ENCODE measurements at places on chromosomes 6 and 20.
A peak's percentile ranks its signal among the peaks of the same experiment; 100 is the strongest.

GRCh38 chr6:33661106-33661838 lies 40.1 kb downstream of the ITPR3 start:
- peak; percentile 33 for DNase-seq

DNA sequence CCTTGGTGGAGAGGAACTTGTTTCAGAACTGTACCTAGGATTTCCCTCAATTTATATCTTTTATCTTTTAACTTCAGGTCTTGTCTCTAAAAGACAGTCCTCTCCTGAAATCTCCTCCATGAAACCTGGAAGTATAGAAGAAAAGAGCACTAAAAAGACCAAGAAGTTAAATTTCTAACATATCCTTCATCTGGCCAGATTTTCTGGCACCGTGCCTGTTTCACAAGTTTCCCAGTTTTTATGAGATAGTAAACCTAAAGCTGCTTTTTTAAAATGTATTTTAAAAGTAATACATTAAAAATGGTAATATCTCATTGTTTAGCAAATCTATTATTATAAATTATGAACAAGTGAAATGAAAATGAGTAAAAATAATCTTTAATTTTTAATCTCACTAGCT lies 348.3 kb upstream of the RSPO3 start:
- DNase-seq = no peak

- peak; percentile 81 for DNase-seq
These were observed 16.0 kb downstream of the RPS12 start for GRCh38 chr6:132830334-132830751.

DNA sequence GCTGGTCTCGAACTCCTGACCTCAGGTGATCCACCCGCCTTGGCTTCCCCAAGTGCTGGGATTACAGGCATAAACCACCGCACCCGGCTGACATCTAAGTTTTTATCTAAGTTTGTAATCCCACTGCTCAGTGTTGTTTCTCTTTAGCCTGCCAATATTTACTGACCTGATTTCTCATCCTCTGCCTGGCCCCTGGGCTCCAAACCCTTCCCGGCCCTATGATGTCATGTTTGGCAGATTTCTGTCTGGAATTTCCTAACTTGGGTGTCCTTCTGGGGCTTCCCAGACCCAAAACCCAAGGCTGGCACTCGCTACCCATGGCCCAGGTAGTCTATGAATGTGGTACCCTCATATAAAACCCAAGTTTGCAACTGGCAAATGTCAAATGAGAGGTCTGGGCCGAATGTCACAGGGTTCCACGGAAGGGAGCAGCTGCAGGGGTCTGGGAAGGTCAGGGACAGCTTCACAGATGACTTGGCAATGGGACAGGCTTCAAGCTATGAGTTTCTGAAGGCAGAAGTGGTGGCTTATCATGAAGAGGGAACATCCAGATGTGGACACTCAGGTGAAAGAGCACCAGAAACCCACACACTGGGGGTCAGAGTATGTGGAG lies 54.9 kb downstream of the TMEM170B start:
- no peak for DNase-seq

- DNase-seq = no peak
These were observed 29.1 kb downstream of the VSTM2L start for GRCh38 chr20:37932074-37932473.

DNA sequence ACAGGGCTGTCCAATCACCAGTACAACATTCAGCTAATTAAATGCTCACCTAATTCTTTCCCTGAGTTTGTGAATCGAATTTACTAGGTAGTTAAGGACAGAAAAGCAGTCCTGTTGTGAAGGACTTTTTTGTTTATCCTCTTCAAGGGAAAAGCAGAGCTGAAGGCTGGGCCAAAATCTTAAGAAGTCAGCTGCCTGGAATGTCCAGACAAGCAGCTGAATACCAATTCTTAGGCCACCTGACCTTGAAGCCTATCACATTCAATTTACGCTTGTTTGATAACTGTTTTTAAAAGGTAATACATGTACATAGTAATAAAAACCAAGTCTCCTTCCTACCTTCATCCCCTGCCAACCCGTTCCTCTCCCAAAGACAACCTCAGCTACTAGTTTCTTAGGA lies 56.4 kb downstream of the UQCC1 start:
- DNase-seq = no peak

DNA sequence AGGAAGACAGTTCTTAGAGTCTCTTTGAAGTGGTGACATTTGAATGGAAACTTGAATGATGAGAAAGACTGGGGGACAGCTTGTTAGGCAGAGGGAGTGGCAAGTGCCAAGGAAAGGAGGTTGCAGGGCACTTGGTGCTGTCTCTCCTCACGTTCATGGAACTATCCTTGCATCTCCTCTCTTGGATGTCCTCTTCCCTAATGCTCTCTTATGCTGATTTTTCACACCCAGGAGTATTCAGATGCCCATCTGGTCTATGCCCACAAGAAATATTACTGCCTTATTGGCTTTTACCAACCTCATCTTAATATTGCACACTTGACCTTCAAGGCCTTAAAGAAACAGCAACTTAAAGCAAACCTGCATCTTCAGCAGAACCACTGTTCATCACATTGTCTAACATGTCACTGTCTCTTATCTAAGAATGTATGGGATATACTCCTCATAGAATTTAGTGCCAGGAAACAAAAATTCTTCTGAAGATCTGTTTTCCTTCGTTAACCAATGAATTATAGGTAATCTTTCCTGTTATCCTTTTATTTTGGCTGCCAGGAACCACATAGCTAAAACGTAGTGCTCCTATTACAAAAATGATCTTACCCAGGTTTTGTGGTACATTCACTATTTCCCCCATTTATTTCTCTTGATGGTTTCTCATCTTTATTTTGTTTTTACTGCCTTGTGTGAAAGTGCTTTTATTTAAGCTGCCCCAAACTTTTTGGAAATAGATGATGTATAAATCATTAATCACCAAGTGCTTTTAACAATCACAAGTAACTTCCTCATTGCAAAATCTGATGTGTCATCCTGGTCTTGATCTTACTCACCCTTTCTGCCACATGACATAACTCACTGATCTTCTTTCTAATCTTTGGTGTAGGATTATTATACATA lies 12.8 kb downstream of the RGS17 start:
- peak; percentile 68 for DNase-seq

DNA sequence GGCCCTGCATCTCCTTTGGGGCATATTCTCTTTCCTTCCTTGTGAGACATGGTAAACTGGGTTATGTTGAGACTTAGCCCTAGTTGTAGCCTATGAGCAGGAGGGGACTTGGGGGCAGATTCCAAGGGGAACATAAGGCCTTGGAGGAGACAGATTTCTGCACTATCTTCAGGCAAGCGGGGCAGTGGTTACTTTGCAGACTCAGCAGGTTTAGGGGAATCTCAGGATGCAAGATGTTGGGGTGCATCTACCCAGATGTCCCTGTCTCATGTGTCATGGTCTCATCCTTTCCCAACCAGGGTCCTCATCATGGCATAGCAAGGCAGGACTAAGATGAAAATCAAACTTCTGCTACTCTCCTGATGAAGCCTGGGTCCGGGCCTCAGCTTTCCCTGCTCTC lies 58.6 kb upstream of the PTPRT start:
- no peak for DNase-seq

DNA sequence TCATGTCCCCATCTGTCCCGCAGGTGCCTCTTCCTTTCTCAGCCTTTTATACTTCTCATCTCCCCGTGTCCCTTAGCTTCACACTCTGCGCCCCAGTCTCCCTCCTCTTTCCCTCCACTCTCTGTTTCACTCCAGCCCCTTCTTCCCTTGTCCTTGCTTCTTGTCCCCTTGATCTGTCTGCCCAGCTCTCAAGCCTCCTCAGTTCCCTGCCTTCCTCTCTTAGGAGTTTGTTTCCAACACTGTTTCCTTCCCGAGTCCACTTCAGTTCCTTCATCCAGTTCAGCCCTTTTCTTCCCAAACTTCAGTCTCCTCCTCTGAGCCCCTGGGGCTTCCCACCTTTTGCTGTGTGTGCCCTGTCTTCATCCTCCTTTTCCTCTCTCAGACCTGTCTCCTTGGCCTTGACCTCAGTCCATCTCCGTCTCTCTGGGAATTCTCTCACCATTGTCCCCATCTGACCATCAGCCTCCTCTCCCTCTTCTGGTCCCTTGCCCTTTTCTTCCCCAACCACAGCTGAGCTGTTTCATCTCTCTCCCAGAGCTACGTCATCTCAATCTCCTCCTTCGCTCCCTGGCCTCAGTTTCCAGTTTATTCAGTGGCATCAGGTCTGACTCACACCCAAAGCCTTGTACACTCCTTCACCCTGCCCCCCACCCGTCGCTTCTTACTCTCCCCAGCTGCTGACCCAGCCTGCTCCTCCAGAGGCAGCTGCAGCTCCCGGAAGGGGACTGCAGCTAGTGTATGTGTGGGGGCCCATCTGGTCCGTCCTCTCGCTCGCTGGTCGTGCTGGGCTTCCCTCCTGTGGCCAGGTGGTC lies 2.7 kb upstream of the DDR1 start:
- DNase-seq = peak; percentile 46

- DNase-seq = peak; percentile 8
These were observed 1118.5 kb upstream of the EYS start for GRCh38 chr6:66825539-66825938.

- DNase-seq = peak; percentile 63
These were observed 936 bp downstream of the ZDHHC14 start for GRCh38 chr6:157381631-157382621.

DNA sequence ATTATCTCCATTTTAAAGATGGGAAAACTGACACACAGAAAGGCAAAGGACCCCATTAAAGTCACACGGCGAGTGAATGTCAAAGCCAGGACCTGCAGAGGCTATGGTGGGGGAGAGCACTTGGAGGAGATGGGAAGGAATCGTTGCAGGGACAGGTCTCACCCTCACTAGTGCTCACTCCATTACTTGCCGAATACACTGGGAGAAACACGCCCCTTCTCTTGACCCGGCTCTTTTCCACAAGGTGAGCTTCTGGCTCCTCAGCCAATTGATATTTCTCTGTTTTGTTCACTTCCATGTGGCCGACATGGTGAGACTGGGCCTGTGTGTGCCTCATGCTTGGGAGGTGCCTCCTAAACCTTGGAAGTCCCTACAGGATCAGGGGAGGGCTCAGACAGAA lies 117.8 kb upstream of the KCNG1 start:
- no peak for DNase-seq

DNA sequence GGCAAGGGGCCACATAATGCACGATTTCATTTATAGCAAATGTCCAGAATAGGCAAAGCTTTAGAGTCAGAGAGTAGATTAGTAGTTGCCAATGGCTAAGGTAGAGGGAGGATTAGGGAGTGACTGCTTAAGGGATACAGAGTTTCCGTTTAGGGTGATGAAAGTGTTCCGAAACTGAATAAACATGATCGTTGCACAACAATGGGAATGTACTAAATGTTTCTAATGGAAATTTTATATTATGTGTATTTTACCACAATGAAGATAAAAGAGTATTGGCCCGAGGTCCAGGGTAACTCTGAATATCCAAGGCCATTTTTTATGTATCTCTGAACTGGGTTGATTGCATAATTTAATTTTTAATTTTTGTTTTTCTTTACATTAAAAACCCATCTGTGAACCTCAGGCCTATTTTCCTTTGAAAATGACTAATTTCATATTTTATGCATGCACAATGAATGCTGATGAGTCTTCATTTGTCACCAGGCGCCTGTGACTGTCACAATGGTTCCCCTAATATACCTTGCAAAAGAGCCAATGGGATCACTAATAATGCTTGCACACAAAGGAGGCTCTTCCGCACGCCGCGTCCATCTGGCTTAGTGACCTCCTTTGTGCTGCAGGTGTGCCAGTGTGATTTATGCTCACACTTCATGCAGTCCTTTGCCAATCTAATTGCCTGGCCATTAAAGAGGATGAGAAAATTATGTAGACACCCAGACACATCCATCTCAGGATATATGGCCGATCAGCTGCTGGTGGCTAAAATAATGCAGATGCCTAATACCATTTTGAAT lies 612.5 kb downstream of the CDH26 start:
- DNase-seq = no peak

- DNase-seq = no peak
These were observed 40.2 kb upstream of the SAMHD1 start for GRCh38 chr20:36991703-36992102.

GRCh38 chr6:155143029-155143577 lies 120.7 kb upstream of the CLDN20 start:
- peak; percentile 7 for DNase-seq

DNA sequence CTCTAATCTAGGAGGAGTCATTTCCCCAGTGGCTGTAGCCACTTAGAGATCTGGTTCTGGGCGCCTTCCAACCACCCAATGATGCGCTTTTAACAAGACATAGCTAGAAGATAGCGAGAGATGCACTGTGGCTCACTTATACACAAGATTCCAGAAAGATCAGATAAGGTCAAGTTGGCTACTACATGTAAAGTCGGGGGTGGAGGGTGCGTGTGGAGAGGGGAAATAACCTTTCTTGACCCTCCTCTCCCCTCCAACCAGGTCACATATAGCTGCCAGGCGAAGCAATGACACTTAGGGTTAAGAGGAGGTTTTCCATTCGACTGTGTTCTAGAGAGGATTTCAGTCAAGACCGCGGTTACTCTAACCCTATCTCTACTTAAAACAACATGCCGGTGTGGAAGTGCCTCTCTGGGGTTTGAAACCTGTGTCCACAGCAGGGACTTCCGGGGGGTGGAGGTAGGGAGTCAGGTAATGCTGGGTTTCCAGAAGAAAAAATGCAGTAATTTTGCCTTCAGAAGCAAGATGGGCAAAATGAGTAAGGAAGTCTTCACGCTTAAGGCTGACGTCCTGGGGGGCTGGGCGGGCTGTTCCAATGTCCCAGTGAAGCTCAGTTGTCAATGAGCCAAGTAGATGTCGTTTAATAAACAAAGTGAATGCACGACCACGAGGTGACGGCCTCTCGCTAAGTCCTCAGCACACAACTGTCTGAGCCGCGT lies 1.8 kb upstream of the SIM1 start:
- DNase-seq = peak; percentile 86

GRCh38 chr6:41228616-41229015 lies 467 bp downstream of the TREML4 start:
- DNase-seq = peak; percentile 63

GRCh38 chr6:1763404-1763803 lies 153.7 kb downstream of the FOXC1 start:
- peak; percentile 39 for DNase-seq

GRCh38 chr20:24531202-24531601 lies 61.8 kb downstream of the SYNDIG1 start:
- no peak for DNase-seq

- DNase-seq = no peak
These were observed 14.4 kb downstream of the DLL1 start for GRCh38 chr6:170276369-170277057.

DNA sequence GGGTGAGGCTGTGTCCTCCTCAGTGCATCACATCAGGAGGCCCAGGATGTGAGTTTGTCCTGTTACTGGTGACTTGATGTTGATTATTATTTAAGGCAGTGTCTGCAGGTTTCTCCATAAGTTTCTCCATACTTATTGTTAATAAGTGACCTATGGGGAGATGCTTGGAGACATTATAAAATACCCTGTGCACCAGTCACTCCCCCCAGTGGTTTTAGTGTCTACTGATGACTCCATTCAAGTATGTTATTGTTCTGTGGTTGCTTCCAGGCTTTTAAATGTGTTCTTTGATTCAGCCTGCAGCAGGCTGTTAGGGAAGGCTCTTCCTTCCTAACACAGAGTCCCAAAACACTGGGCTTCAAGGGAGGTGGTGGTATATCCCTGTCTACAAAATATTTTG lies 14.6 kb upstream of the CST3 start:
- DNase-seq = no peak

Data from DMS53 (cell line).